ENCODE measurements at places on chromosomes 12 and 14.

GRCh38 chr12:5140190-5140589, 96.5 kb downstream of the KCNA5 start:
- no peak for DNase-seq

GRCh38 chr12:58196971-58197370, 255.6 kb downstream of the ATP23 start:
- DNase-seq = no peak

GRCh38 chr14:51484485-51484884, 167.2 kb upstream of the FRMD6 start:
- DNase-seq = no peak

- DNase-seq = peak; percentile 30
Measured at GRCh38 chr12:27821259-27821973, 41.4 kb upstream of the MANSC4 start.

- DNase-seq = no peak
Measured at GRCh38 chr12:96219700-96220206, 25.6 kb downstream of the ELK3 start.
